ENCODE measurements at places on chromosomes 5 and 9.
A peak's percentile ranks its signal among the peaks of the same experiment; 100 is the strongest.

- no peak for DNase-seq
Observed at GRCh38 chr9:126667190-126668055, 53.7 kb downstream of the LMX1B start.

GRCh38 chr9:89640361-89640760 lies 35.5 kb downstream of the GADD45G start:
- no peak for DNase-seq

DNA sequence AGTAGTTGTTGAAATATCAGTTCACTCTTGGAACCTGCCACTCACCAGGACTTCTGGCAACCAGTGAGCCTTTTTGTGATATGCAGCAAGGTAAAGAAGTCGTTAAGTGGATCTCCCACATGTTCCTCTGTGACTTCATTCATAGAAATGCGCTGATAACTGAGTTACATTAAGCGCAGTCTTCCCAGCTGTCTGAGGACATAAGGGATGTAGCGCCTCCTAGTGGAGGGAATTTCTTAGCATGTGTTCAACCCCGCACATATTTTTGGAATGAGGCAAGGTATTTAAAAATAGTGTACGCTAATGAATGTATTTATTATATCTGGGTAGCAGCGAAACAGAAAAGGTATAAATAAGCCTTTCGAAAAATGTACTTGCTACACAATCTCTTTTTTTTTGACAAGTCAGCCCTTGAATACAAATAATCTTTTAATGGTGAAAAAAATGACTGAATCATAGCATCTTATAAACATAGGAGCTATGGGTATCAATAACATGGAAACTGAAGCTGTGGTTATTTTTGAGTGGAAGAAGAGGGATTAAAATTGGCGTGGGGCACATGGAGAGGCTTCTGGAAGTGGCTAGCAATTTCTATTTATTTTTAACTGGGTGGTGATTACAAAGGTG lies 38.0 kb downstream of the PALM2AKAP2 start:
- DNase-seq: peak; percentile 30

- DNase-seq: no peak
Observed at GRCh38 chr5:125294844-125295243, 548.4 kb upstream of the ZNF608 start.

- no peak for DNase-seq
Observed at GRCh38 chr9:132975961-132976360, 2.5 kb upstream of the GFI1B start.

DNA sequence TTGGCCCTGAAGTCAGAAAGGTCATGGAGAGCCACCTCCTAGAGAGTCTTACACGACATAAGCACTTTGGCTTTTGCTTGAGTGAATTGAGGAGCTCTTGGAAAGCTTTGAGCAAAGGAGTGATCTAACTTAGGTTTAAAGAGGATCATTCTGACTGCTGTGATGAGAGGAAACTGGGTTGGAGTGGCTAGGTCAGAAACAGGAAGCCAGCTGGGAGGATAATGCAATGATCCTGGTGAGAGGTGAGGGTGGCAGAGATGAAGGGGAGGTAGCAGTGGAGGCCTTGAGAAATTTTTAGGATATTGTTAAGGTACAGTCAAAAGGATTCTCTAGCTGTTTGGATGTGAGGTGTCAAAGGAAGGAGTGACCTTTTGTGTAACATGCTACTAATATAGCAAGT lies 32.2 kb upstream of the ROPN1L start:
- no peak for DNase-seq

DNA sequence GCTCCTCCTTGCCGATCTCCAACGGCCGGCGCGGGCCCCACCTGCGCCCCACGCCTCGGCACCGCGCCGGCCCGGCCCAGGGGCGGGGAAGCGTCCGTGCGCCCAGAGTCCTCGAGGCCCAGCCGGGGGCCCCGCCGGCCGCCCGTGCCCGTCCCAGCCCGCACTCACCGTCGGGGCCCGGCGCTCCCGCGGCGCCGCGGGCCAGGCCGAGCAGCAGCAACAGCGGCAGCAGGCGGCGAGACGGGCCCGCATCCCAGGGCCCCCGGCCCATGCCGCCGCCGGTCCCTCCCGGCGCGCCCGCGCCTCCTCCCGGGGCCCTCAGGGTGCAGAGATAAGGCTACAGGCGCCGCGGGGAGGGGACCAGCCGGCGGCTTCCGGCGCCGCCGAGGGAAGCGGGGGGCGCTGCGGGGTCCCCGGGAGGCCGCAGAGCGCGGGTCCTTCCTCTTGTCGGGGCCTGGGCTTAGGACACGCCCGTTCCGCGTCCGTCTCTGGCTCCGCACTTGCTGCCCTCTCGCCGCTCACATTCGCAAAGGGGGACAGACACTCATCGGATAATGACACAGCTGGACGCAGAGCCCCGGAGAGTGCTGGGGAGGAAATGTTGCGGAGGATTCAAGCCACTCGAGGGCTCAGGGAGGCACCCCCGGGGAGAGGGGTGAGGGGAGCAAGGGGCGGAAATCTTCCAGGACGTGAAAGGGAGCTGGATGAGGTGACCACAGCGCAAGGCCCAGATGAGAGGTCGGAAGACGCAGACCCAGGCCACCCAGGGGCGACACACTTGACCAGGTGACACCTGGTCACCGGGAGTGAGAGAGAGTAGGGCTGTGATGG lies at the start of gene SUSD1:
Gene SUSD1 (minus strand): TSS at position 333 of the 831 bp plus-strand sequence. CDS start 62 bp downstream, at position 271.
- peak; percentile 24 for DNase-seq

Measured in bone marrow (tissue), 2 donors.